Fibroblast of upper back skin (primary cell): ENCODE measurements at places on chromosomes 4 and X.

GRCh38 chr4:80685214-80685613 is 345.3 kb upstream of the BMP3 start:
- peak; percentile 3 for DNase-seq

DNA sequence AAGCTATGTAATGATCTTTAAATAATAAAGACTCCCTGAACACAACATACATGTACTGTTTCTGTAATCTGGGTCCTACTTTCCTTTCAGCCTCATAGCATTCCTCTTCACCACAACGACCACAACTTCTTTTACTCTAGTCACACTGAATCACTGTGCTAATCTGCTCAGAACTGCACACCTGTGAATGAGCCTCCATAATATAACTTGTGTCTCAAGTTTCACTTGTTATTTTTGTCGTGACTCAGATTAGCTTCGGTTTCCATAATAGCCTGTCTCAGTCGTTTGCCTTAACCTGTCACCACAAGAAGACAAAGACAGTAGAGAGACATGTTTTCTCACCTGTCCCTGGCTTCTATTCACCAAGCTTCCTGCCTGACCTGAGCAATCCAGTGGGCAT is 61.8 kb downstream of the MAGED1 start:
- DNase-seq: no peak

- no peak for DNase-seq
These were observed 20.0 kb downstream of the GK start for GRCh38 chrX:30673127-30673796.

- DNase-seq: no peak
These were observed 5.6 kb downstream of the PPARGC1A start for GRCh38 chr4:23884261-23884660.

- DNase-seq: no peak
These were observed 110.6 kb downstream of the REPS2 start for GRCh38 chrX:17056868-17057608.

- DNase-seq: no peak
These were observed 36.2 kb downstream of the PAPSS1 start for GRCh38 chr4:107683873-107684272.

- no peak for DNase-seq
These were observed 160.0 kb upstream of the ARX start for GRCh38 chrX:25175743-25176142.

DNA sequence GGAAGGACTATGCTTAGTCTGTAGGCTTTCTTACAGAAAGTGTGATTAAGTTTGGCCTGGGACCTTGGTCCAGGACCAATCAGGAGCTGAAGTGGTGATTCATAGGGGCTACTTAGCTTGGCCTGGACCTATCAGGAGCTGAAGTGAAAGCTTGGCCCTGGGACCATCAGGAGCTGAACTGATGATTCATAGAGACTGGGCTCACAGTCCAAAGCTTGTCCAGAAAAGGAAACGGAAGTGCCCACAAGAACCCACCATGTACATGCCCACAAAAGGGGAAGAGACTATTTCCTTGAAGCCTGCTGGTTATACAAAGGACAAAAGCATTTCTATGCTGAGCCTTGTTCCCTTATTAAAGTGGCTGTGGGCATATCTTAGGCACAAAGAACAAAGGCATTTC is 12.6 kb downstream of the TENT5D start:
- no peak for DNase-seq

DNA sequence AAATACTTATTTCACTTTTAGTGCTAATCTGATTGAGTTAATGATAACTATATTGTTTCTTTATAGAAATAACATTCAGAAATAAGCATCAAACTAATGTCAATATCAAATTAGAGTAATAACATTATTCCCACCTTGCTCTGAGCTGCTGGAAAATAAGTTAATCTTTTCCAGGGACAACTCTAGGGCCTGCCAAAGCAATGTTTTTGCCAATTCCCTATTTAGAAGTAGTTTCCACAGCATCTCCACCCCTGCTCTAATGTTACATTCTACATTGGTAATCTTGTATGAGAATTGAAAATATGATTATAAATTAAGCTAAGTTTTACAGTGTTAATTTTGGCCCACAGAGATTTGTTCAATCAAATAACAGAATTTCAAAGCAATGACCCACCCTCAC is 68.3 kb downstream of the REELD1 start:
- DNase-seq: no peak

DNA sequence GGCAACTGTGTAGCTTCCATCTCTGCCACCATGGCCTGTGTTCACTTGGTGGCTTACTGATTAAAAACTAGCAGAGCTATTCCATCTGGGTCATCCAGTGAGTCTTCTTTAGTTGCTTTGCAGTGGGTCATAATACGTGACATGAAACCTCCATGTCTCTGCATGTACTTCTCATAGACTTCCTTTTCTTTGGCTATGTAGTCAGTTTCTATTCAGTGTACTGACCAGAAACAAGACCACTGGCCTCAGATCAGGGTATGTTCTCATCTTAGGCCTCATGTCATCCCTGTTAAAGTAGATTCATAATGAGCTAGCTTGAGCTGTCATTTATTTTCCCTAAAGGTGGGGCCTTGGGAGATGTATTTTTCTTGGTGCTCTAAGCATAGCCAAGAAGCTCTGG is 195.2 kb downstream of the CCNG2 start:
- no peak for DNase-seq
